Cortex of kidney (tissue), 1 donor: ENCODE measurements at places on chromosomes 13 and 19.

DNA sequence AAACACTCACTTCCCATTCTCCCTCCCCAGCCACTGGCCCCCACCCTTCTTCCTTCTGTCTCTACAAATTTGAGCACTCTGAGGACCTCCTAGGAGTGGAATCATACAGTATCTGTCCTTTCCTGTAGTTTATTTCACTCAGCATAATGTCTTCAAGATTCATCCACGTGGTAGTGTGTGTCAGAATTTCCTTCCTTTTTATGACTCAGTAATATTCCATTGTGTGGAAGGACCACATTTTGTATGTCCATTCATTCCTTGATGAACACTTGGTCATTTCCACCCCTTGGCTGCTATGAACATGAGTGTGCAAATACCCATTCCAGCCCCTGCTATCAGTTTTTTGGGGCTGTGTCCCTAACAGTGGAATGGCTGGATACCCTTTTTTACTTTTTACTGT, 9.8 kb downstream of the KLF2 start:
- DNase-seq, result no peak

- no peak for DNase-seq
These were observed 362.5 kb downstream of the ZNF536 start for GRCh38 chr19:30734669-30735068.

DNA sequence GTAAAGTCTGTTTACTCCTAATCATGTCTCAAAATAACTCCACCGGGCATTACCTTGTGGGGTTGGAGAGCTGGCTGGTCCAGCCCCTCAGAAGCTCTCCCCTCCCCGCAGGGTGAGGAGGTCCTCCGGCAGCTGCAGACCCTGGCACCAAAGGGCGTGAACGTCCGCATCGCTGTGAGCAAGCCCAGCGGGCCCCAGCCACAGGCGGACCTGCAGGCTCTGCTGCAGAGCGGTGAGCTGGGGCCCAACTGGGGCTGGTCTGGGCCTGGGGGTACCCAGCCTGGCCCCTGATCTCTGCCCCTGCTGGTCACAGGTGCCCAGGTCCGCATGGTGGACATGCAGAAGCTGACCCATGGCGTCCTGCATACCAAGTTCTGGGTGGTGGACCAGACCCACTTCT, 20.2 kb downstream of the HIPK4 start:
- DNase-seq, result no peak

- no peak for DNase-seq
These were observed 3.0 kb upstream of the ZFP36 start for GRCh38 chr19:39403331-39404312.

GRCh38 chr13:54536112-54536511, 1507.5 kb downstream of the OLFM4 start:
- DNase-seq, result no peak

DNA sequence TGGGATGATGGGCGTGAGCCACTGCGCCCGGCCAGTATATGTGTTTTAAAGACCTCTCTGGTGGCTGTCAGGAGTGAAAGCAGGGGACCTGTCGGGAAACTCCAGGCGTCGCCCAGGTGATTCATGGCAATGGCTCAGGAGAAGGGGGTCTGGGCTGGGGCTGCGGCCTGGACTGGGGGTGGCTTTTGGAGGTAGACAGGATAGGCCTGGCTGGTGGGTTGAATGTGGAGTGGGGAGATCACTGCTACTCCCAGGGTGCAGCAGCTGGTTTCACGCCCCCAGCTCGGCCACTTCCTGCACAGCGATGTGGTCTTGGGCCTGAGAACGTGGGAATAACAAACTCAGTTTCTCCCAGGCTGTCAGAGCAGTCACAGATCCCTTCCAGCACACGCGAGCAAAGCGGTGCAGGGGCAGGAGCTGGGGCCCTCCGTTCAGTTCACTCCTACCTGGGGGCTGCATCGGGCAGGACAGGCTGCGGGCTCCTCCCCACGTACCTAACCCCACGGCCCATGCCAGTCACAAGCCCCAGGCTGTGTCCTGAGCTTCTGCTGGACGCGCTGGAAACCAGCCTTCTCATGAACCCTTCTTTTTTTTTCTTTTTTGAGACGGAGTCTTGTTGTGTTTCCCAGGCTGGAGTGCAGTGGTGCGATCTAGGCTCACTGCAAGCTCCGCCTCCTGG, 18.9 kb downstream of the KDM4B start:
- DNase-seq, result no peak

- DNase-seq, result no peak
These were observed 158.8 kb downstream of the NHLRC3 start for GRCh38 chr13:39196965-39197646.

DNA sequence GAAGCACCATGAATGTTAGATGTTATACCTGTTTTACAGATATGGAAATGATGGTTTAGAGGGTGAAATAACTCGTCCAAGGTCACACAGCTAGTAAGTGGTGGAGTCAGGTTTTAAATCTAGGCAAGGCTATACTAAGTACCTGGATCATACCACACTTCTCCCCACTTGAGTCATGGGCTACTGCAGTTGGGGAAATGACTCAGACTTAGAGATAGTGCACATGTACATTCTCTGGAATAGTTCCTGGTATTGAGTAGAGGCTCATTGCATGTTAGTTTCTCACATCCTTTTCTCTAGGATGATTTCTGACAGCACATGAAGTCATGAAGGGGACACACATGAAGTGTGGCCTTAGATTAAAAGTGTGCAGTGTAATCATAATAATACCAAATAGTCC, 76.2 kb upstream of the TNFSF11 start:
- no peak for DNase-seq

- no peak for DNase-seq
These were observed 485.1 kb downstream of the FOXO1 start for GRCh38 chr13:40181203-40181845.

GRCh38 chr19:53374743-53375142, 9.2 kb downstream of the ZNF525 start:
- no peak for DNase-seq

GRCh38 chr19:14091081-14091812, 696 bp upstream of the SAMD1 start:
- no peak for DNase-seq

- DNase-seq, result no peak
These were observed 383.1 kb upstream of the GPC6 start for GRCh38 chr13:92843549-92843948.

GRCh38 chr13:83295686-83296085, 586.6 kb downstream of the SLITRK1 start:
- DNase-seq, result no peak
